ENCODE measurements at places on chromosomes 3 and 15.
A peak's percentile ranks its signal among the peaks of the same experiment; 100 is the strongest.

DNA sequence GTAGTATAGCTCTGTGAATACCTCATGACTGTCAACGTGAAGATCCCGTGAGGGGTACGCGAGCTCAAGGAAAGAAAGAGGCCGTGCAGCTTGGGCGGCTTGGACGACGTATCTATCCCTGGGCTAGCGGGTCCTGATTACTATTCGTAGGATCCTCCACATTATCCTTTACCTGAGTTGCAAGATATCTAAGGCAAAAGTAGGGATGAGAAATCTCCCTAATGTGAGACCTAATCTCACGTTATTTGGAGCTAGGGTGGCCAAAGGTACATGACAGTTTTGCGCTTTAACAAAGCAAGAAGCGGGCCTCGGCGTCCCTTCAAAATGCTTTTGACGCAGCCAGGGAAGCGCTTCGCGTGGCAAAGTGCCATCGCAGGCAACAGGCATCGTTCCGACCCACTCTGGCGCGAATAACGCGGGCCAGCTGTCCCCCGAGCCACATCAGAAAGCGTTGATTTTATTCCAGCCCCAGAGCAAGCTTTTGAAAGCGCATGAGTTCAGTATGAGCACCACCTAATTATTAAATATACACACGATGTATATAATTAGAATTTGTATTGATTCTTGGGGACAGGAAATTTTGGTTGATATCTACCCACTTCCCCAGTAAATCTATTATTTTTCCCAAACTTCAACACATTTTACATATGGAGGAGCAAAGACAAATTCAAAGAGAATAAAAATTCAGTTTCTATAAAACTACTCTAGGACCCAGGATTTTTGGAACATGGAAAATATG lies 2.5 kb upstream of the EOMES start:
- DNase-seq, result no peak

- no peak for DNase-seq
Observed at GRCh38 chr15:65259367-65259797, 27.3 kb downstream of the PARP16 start.

- peak; percentile 13 for DNase-seq
Observed at GRCh38 chr15:92655178-92655995, at the start of gene FAM174B. TSS of gene FAM174B (minus strand) at chr15:92655775.

- no peak for DNase-seq
Observed at GRCh38 chr3:194279701-194280360, 71.3 kb downstream of the CPN2 start.

DNA sequence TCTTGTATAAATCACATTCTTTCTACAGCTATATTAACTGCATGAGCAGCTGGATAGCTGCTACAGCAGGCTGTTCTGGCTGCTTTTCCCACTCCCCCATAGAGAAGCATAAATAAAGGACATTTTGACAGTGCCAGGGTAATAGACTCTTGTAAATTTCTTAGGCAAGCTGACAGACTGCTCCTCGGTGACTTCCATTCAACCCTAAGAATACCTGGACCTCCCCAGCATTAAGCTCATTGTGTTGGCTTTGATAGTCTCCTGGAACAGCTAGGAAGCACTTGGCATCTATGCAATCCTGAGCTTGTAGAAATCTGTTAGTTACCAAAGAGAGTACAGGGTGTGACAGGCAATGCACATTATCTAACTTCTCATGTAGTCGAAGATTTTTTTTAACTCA lies 475.4 kb downstream of the AGBL1 start:
- DNase-seq, result no peak

GRCh38 chr15:62981071-62981470 lies 61.5 kb upstream of the TPM1 start:
- DNase-seq, result no peak

- DNase-seq, result no peak
Observed at GRCh38 chr15:25880411-25880810, 17.3 kb upstream of the ATP10A start.

- DNase-seq, result no peak
Observed at GRCh38 chr3:101010296-101010695, 17.1 kb upstream of the ABI3BP start.

DNA sequence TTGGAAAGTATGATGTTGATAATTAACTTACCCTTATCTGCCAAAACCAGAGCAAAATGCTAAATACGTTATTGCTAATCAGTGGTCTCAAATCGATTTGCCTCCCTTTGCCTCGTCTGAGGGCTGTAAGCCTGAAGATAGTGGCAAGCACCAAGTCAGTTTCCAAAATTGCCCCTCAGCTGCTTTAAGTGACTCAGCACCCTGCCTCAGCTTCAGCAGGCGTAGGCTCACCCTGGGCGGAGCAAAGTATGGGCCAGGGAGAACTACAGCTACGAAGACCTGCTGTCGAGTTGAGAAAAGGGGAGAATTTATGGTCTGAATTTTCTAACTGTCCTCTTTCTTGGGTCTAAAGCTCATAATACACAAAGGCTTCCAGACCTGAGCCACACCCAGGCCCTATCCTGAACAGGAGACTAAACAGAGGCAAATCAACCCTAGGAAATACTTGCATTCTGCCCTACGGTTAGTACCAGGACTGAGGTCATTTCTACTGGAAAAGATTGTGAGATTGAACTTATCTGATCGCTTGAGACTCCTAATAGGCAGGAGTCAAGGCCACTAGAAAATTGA lies 59.7 kb downstream of the DCUN1D1 start:
- no peak for DNase-seq

DNA sequence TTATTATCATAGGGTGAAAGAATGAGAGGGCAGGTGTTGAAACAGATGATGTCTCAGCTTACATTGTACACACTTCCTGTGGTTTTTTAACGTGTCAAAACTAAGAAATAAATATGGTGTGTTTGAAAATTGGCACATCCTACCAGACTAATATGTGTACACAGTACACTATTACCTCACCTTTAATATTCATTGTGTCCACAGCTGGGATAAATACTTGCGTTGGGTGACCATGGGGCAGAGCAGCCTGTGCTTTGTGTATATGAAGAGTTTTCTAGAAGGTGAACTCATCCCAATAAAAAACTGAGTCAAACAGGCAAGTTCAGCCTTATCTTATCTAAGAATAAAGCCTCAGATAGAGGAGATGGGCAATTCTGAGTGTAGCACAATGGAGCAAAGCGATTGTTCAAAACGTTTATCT lies 17.3 kb downstream of the SUCNR1 start:
- DNase-seq, result no peak

DNA sequence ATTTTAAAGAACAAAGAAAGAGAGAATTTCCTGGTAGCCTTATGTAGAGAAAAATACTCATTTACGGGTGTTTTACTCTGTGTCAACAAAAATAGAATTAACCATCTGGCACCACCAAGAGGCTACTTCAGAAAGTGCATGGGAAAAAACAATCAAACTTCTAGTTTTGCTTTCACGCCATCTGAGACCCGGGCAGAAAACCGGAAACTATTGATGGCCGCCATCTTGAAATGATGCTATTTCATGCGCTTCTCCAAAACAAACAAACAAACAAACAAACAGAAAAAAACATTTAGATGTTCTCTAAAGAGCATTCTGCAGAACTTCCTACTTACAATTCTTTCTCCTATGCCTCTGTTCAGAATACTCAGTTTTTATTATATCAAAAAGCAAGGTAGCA lies 49.4 kb upstream of the SYNPR start:
- DNase-seq, result no peak

DNA sequence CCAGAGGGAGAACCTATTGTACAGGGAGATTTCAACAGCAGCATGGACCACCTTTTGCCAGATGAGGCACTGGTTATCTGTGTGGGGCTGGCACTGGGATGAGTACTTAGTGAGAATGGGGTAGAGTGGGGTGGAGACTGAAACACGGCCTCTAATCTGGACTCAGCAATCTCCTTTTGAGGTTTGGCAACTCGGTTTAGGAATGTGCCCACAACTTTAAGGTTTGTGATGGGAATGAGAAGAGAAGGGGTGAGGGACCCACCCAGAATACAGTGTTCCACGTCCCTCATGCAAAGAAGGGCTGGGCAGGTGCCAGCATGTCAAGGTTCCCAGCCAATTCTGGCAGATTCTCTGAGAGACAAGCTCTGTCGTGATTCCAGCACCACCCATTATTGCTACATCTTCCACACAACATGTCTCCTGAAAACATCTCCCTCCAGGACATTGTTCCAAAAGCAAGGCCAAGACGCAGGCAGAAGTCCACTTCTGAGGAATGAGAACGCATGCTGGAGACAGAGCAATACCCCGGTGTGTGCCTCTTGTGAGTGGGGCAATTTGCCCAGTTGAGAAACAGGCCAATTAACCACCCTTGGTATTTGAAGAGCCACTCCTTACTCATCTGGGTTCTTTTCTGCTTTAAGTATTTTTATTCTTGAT lies 37.5 kb upstream of the CCR4 start:
- no peak for DNase-seq

- no peak for DNase-seq
Observed at GRCh38 chr3:101381809-101382208, 61.4 kb upstream of the IMPG2 start.

DNA sequence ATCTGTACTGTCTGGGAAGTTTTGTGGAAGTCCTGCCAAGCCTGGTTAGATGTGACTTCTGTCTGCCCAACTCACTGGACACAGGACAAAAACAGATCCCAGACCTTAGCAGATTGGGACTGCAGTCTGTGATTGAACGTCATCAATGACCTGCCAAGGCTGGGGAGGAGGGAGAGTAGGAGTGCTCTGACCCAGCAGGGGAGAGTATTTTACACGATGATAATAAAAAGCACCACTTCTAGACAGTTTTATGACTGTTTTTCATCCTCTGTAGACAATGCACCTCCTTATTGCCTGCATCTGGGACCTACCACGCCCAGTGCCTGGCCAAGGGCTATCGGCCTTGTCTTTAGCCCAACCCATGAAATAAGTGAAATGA lies 102.3 kb upstream of the NR2E3 start:
- no peak for DNase-seq

DNA sequence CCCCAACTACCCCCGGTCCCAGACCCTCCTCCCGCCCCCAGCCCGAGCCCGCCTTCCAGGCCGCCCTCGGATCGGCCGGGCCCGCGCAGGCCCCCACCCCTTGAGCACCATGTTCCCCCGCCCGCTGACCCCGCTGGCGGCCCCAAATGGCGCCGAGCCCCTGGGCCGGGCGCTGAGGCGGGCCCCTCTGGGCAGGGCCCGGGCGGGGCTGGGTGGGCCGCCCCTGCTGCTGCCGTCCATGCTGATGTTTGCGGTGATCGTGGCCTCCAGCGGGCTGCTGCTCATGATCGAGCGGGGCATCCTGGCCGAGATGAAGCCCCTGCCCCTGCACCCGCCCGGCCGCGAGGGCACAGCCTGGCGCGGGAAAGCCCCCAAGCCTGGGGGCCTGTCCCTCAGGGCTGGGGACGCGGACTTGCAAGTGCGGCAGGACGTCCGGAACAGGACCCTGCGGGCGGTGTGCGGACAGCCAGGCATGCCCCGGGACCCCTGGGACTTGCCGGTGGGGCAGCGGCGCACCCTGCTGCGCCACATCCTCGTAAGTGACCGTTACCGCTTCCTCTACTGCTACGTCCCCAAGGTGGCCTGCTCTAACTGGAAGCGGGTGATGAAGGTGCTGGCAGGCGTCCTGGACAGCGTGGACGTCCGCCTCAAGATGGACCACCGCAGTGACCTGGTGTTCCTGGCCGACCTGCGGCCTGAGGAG lies 472 bp downstream of the CHST14 start:
- DNase-seq, result no peak

DNA sequence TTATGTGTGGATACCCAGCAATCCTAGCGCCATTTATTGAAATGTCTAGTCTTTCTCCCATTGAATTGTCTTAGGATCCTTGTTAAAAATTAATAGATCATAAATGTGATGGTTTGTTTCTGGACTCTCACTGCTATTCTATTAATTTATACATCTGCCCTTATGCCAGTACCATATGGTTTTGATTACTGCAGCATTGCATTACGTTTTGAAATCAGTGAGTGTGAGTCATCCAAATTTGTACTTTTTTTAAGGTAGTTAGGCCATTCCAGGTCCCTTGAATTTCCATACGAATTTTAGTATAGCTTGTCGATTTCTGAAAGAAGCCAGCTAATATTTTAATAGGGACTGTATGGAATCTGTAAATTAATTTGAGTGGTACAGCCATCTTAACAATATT lies 648.6 kb upstream of the ZNF385D start:
- no peak for DNase-seq

DNA sequence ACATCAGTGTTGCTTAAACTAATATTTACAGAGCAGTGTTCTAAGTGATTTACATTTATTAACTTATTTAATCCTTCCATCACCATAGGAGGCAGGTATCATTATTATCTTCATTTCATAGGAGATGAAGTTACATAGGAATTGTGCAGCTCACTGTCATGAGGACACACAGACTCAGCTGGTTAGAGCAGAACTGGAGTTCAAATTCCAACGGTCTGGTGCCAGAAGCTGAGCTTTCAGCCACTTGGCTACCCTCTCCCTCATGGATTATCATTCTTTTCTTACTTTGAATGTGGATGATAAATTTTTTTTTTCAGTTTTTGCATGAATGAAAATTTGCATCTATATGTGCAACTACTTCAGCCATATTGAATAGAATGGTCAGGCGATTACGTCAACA lies 86.0 kb upstream of the LRIG1 start:
- no peak for DNase-seq

DNA sequence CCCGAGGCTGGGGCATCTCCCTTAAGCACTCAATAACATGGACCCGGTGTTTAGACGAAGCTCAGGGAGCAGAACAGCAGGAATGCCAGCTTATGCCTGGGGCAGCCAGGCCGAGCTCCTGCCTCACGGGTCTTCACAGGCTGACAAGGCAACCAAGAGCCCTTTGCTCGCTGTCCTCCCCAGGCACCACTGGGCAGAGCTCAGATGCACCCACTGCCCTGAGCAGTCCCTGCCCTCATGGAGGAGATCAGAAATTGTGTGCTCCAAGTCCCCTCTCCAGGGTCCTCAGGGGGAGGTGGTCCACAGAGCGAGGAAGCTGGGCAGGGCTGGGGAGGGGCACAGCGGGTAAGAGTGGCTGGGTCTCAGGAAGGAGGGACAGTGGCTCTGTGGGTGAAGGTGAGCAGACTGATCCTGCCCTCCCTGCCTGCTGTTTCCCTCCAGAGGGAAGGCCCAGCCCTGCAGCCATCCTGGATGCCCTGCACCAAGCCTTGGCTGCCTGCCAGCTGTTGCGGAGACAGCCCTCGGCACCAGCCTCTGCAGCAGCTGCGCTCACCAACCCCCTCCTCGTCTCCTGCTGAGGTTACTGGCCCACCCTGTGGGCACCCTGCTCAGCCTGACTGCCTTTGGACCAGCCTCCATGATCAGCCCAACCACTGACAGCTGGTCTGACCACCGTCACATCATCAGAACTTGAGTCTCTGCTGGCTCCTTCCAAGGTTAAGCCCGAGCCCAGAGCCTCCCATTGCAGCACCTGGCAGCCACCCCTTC lies 21.1 kb upstream of the GP9 start:
- no peak for DNase-seq

GRCh38 chr3:185534511-185534910 lies 17.9 kb downstream of the LIPH start:
- no peak for DNase-seq

Data from activated T-cell treated with anti-CD3 and anti-CD28 coated beads for 24 hours (primary cell).